Bladder microvascular endothelial cell (primary cell): ENCODE measurements at places on chromosomes 2 and 18. TPM values are rescaled to one million over a fixed set of nuclear protein-coding genes. Genes with fewer than 3 reads are reported as not detected.

The CCDC121 gene
- total RNA-seq: 1.8 and 2.6 TPM in 2 replicates

The LRRC30 gene
- not detected in 2 replicates for total RNA-seq

The DSG3 gene
- total RNA-seq: under 0.01 TPM in 2 replicates

The MYOM1 gene
- total RNA-seq: 0.16 and 8.1 TPM in 2 replicates
